ENCODE measurements at places on chromosomes 6 and 20. TPM values are rescaled to one million over a fixed set of nuclear protein-coding genes. Genes with fewer than 3 reads are reported as not detected.

DNA sequence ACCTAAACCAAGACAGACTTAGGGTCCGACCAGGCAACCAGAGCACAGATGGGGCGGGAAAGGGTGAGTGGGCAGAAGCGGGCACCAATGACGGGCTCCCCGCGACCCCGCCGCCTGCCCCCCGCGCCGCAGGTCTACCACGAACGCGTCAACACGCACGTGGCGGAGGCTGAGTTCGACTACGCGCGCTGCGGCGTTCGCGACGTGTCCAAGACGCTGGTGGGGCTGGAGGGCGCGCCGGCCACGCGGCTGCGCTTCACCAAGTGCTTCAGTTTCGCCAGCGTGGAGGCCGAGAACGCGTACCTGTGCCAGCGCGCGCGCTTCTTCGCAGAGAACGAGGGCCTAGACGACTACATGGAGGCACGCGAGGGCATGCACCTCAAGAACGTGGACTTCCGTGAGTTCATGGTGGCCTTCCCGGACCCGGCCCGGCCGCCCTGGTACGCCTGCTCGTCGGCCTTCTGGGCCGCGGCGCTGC, 5.1 kb downstream of the TMEM151B start:
- peaks cover 62% of the 10 kb centered on the region for H3K27me3 ChIP-seq
- no peak overlapping the region for H3K4me3 ChIP-seq
- H3K27ac ChIP-seq: no peak overlapping the region
- no peaks in the 10 kb centered on the region for H3K4me1 ChIP-seq
- no peaks in the 10 kb centered on the region for H3K36me3 ChIP-seq

DNA sequence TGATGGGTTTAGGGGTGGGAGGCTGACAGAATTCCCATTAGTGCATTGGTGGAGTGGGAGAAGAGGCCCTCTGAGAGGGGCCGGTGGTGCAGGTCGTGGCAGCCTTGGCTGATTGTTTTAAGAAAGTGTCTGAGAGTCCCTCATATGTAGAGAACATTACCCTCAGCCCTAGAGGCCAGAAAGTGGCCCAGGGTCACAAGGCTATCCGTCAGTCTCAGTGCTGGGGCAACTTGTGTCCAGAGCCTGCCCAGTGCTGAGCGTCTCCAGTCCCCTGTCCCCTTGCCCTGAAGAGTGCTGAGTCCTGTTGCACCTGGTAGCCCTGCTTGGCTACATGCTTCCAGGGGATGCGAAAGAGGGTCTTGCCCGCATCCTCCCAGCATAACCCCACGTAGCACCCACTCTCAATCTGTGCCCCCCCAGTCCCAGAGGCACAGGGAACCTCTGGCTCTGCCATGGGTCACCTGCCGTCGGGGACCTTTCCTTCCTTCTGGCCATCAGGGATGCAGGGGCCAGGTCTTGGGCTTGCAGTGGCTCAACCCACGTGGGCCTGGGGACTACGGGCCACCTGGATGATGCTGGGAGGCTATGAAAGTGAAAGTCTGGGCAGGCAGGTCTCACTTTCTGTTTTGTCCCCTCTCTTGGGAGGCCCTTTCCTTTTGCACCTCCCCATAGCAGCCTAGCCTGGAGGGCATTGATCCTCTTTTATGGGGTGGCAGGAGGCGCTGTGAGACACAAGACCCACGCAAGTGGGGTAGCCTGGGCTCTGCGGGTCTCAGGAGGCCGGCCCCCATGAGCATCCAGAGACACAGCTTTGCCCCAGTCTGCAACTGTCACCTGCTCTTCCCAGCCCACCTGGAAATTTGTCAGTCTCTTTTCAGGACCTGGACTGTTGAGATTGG, 12.2 kb downstream of the DUSP15 start:
- H3K36me3 ChIP-seq: no peaks in the 10 kb centered on the region
- DNase-seq: no peak
- H3K27me3 ChIP-seq: peaks cover 50% of the 10 kb centered on the region

GRCh38 chr6:137846772-137847313, 20.2 kb upstream of the TNFAIP3 start:
- no peak for DNase-seq
- peaks cover 11% of the 10 kb centered on the region for H3K4me1 ChIP-seq
- no peak overlapping the region for H3K4me3 ChIP-seq
- H3K27ac ChIP-seq: no peak overlapping the region
- no peaks in the 10 kb centered on the region for H3K27me3 ChIP-seq

GRCh38 chr20:13777171-13777601, 7.5 kb downstream of the ESF1 start:
- no peaks in the 10 kb centered on the region for H3K27me3 ChIP-seq
- H3K4me3 ChIP-seq: no peak overlapping the region
- H3K27ac ChIP-seq: no peak overlapping the region
- DNase-seq: no peak
- no peaks in the 10 kb centered on the region for H3K36me3 ChIP-seq

DNA sequence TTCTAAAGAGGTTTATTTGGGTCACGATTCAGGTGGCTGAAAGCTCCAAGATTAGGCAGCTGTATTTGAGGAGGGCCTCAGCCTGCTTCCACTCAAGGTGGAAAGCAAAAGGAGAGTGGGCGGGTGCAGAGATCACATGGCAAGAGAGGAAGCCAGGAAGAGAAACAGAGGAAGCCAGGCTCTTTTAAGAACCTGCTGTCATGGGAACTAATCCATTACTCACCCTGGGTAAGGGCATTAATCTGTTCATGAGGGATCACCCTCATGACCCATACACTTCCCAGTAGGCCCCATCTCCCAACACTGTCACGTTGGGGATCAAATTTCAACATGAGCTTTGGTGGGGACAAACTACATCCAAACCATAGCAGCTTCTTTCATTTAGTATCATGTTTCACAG, 53.9 kb downstream of the DHX35 start:
- no peaks in the 10 kb centered on the region for H3K27me3 ChIP-seq
- H3K4me1 ChIP-seq: no peaks in the 10 kb centered on the region
- no peak overlapping the region for H3K4me3 ChIP-seq
- no peak overlapping the region for H3K27ac ChIP-seq

SLC17A2 gene
- polyA plus RNA-seq: 2.2 TPM

Measured in hepatocyte (in vitro differentiated cells).